ENCODE measurements at places on chromosomes 6 and 20.

- DNase-seq = no peak
Observed at GRCh38 chr6:47834196-47834595, 52.4 kb downstream of the OPN5 start.

- no peak for DNase-seq
Observed at GRCh38 chr20:51333971-51334370, 208.5 kb downstream of the NFATC2 start.

DNA sequence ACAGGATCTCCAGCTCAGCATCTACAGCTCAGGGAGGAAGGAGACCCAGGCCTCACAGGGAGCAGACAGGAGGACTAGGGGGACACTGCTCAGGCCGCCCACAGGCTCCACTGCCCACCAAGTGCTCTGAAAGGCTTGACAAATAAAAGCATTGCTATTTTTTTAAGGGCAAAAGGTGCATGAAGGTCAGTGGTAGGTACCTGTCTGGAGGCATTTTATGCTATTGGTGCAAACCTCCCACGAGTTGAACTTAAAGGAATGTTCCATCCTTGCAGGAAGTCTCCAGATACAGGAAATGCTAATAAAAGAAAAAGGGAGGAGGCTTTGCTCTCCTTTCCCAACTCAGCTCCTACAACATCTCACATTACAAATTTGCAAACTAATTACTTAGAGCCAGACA, 228.1 kb downstream of the FOXC1 start:
- no peak for DNase-seq

DNA sequence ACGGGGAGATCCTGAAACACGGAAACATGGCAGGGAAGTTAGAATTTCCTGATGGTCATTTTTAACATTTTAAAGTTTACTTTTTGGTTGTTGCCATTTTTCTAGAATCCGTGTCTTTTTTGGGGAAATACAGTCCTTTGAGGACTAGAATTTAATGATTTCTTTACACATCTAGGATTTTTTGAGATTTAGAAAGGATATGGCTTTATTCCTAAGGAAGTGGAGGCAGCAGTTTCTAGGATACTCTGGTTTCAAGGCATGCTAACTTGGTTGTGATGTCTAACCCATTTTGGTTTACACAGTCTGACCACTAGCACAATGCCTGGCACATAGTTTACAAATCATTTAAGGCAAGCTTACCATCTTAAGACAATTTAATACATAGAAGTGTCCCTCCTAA, 1.1 kb upstream of the ZBTB2 start:
- no peak for DNase-seq

- no peak for DNase-seq
Observed at GRCh38 chr6:89066940-89067646, 13.5 kb upstream of the PNRC1 start.

DNA sequence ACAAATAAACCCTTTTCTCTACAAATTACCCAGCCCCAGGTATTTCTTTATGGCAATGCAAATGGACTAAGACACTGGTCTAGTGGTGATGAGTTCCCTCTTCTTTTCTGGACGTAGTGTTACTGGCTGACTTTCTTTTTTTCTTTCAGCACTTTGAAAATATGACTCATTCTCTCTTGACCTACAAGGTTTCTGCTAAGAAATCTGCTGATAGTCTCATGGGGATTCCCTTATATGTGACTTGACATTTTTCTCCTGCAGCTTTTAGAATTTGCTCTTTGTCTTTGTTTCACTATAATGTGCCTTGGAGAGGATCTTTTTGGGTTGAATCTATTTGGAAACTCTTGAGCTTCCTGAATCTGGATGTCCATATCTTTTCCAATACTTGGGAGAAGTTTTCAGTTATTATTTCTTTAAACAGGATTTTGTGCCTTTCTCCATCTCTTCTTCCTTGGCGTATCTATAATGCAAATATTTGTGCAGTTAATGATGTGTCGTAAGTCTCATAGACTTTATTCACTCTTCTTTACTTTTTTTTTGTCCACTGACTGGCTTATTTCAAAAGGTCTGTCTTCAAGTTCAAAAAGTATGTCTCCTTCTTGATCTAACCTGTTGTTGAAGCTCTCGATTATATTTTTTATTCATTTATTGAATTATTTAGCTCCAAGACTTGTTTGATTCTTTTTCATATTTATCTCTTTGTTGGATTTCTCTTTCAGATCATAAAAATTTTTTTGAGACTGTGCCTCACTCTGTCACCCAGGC, 42.2 kb upstream of the TPD52L1 start:
- no peak for DNase-seq

All from IMR-90 (cell line).